Thoracic aorta (tissue), 2 donors: ENCODE measurements at places on chromosomes 7 and 10.

DNA sequence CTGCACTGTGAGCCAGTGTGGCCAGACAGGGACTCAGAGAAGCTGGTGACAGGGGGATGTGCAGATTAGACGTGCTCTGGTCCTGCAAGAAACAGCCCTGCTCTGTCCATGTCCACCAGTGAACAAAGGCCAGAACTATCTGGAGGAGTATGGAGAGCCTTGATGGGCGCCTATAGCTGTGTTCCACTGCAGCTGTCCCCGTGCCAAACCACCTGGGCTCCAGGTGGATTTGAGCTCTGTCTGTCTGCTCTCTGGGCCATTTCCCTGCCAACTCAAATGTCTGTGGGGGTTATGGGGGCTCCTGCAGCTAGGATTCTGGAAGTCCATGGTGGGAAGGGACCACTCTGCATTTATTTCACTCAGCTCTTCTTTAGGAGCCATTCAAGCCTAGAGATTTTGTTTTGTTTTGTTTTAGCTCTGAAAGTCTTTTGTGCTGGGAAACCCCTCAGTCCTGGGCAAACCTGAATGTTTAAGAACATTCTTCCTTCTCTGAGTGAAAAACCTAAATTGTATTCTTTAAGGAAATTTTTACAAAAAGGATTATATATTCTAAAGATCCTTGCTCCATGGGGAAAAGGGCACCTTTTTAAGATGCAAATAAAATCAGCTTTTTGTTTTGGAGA is 1039.5 kb upstream of the SORCS1 start:
- DNase-seq, result no peak

- DNase-seq, result no peak
Observed at GRCh38 chr7:114832906-114833595, 88.8 kb upstream of the MDFIC start.

- no peak for DNase-seq
Observed at GRCh38 chr7:38178695-38179344, 775 bp downstream of the STARD3NL start.

DNA sequence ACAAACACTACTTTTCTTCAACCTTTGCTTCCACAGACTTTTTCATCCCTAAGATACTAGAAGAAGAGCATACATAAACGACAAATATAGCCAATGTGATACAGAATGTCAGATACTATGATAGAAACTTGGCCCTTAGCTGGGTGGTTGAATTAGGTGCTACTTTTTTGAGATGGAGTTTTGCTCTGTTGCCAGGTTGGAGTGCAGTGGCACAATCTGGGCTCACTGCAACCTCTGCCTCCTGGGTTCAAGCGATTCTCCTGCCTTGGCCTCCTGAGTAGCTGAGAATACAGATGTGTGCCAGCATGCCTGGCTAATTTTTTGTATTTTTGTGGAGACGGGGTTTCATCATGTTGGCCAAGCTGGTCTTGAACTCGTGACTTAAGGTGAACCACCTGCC is 3.5 kb downstream of the PPIA start:
- DNase-seq, result no peak

- no peak for DNase-seq
Observed at GRCh38 chr10:51170518-51171245, 96.4 kb downstream of the PRKG1 start.

DNA sequence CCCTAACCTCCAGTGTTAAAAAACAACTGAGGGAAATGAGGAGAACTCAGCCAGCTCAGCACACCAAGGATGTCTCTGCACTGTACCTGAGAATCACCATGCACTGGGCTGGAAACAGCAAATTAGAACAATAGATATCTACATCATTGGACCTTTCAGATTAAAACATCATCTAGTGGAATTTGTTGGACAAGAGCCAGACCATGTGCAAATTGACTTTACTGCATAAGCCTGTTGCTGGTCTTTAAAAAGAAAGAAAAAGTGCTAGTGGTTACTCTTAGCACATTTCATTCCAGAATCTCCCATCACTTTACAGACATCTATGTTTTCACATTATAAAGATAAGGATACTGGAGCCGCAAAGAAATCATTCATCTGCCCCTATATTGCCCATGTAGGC is 75.4 kb downstream of the FGFR2 start:
- DNase-seq, result no peak

GRCh38 chr7:128801003-128801402 is 9.2 kb downstream of the CCDC136 start:
- no peak for DNase-seq

DNA sequence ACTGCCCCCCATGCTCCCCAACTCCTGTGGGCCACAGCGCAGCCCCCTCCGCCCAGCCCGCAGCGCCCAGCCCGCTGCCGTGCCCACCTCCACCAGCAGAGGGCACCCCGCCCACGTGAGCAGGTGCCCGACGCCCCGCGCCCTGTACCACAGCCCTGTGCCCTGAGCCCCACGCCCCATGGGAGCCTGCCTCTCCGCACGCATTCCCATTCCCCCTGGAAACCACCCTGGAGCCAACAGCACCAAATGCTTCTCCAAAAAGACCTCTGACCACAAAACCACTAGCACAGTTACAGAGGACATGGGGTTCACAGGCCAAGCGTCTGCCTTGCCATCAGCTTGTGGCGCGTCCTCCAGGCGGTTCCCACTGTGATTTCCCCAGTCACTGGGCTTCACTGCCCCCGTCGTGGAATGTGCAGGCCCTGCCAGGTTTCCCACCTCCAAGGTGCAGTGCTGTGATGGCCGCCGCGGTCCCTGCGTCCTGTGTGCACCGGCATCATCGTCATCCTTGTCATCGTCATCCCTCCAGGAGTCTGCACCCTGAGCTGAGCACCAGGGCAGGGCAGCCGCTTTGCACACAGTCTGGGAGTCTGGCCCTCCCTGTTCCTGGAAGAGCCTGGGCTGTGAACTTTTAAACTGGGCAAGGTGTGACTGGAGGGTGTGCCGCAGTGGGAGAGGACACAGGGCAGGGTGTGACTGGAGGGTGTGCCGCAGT is 61.7 kb downstream of the PWWP2B start:
- DNase-seq, result no peak

DNA sequence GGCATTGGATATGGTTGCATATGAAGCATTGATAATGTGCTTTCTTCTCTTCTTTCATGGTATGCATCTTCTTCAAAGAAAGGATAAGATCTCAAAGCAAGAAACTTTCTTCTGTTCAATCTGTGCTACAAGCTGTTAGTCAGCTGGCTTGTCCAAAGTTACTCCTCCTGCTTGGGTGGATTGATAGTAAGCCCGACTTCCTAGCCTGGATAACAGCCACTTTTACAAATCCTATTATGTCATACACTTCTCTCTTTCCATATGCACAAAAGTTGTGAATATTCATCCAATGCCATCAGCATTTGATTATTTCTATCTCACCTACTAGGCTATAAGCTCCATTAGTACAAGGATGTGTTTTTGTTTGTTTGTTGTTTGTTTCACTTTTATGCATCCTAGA is 891.0 kb upstream of the SORCS1 start:
- DNase-seq, result no peak

GRCh38 chr7:87570178-87570577 is 30.5 kb downstream of the ABCB1 start:
- no peak for DNase-seq

GRCh38 chr10:66337211-66337610 is 588.6 kb upstream of the LRRTM3 start:
- DNase-seq, result no peak

GRCh38 chr7:123935436-123936381 is 10.7 kb downstream of the SPAM1 start:
- DNase-seq, result no peak

DNA sequence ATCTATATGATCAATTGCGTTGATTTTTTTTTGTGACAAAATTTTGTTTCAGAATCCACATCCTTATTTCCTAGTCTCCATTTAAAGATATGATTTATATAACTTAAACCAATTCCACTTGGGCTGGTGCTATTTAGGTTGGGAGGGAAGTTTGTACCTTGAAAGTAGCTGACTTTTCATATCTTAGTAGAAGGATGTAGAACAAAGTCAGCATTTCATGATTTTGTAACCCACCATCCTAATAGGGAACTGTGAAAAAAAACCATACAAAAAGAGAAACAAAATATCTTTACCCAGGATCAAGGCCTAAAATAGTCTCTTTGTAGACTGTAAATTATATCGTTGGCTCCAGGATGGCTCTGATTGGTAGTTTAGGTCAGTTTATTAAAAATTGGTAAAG is 8.3 kb downstream of the HECTD2 start:
- no peak for DNase-seq

DNA sequence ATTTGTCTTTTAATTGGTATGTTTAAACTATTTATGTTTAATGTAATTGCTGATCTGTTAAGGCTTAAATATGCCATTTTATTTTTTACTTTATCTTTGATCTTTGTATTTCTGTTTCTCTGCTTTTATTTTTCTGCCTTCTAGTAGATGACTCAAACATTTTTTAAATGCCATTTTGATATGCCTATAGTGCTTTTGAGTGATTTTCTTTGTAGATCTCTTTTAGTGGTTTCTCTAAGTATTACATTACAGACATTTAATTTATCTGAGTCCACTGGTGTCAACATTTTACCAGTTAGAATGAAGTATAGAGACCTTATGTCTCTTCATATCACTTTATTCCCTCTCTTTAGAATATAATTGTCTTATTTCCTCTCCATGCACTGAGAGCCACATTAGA is 32.7 kb downstream of the IL6 start:
- no peak for DNase-seq

DNA sequence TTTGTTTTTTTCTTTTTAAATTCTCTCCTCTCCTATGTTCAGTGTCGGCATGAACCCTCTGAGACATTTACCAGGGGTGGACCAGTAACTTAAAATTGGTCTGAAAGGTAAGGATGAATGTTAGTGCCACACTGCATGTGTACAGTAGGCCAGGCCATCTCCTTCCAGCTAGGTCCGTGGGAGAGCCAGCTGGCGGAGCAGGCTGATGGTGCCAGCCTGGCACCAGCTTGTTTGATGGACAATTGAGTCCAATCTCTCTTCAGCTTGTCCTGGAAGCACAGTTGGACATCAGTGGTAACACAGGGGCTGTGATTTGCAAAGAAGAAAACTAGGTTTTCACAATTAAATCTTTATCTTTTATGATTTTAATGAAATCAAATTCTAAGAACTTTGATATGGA is 136.5 kb downstream of the CNNM2 start:
- no peak for DNase-seq

DNA sequence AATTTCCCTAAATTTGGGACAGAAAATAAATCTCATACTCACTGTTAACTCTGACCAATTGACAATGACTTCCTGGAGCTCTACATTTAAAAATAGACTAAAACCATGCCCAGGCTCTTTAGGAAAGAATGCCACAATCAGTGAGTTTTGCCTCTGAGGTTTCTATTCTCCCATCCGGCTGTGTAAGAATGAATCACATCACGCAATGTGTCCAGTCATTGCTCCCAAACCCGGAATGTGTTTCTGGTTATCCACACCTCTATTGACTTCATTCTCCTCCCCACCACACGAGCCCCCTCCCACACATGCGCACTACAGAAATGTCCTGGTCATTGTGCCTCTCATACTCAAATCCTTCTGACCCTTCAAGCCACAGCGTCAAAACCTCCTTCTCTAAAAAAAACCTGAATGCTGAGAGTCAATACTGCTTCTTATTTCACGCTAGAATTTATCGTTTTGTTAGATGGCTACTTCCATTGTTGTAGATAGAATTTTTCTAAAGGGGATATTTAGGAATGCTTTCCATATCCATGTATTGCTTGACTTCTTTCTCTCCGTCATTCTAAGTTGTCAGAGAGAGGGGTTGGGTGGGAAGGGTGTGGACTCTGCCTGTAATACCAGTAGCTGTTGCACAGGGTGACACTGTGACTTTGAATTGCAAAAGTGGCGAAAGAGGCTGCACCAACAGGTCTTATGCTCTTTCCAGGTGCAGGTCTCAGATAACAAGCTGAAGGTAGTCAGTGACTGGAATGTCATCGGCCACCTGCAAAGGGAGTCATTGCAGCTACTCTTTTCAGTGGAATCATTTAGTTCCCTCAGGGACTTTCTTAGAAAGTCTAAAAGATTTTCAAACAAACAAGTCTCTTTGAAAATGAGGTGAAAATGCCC is 356.6 kb downstream of the PAXIP1 start:
- no peak for DNase-seq

- DNase-seq, result no peak
Observed at GRCh38 chr7:150323682-150324372, 482 bp upstream of the ACTR3C start.

GRCh38 chr7:2084331-2084730 is 148.4 kb downstream of the MAD1L1 start:
- DNase-seq, result no peak

- DNase-seq, result no peak
Observed at GRCh38 chr7:102468478-102469350, 3.9 kb downstream of the LRWD1 start.

- peak; percentile 28 for DNase-seq
Observed at GRCh38 chr7:30983042-30983913, 19.5 kb downstream of the GHRHR start.

DNA sequence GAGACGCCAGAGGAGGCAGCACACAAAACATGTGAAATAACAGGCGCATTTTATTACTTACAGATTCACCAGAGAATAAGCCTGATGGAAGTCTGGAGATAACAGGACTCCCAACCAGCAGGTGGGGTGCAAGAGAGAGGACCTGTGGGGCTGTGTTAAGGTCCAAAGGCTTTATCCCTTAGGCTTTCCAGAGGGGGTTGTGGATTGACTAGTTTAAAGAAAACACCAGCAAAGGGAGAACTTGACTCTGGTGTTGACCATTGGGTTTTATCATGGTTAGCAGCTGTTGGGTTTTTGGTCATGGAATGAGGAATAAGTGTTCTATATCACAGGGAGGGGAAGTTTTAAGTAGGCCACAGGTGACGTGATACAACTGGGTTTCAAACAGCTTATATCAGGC is 1.6 kb upstream of the CRPPA start:
- no peak for DNase-seq

GRCh38 chr10:111831058-111831457 is 352.5 kb downstream of the GPAM start:
- DNase-seq, result no peak

GRCh38 chr10:87887146-87887545 is 23.7 kb downstream of the PTEN start:
- DNase-seq, result no peak

DNA sequence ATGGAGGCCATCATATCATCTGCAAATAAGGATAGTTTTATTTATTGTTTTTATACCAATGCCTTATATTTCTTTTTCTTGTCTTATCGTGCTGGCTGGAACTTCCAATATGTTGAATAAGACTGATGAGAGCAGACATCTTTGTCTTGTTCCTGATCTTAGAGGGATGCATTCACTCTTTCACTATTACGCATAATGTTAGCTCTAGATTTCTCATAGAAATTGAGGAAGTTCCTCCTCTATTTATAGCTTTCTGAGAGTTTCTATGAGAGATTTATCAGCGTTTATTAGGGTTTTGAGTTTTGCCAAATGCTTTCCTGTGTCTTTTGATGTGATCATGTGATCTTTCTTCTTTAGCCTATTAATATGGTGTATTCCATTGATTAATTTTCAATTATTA is 49.3 kb downstream of the COL28A1 start:
- no peak for DNase-seq

GRCh38 chr7:296373-296945 is 6.5 kb downstream of the FOXL3 start:
- no peak for DNase-seq

- no peak for DNase-seq
Observed at GRCh38 chr10:23344241-23344841, at the start of gene C10orf67. Gene C10orf67 (minus strand): TSS chr10:23344797. CDS start chr10:23344774, 23 bp downstream.

- no peak for DNase-seq
Observed at GRCh38 chr10:116861796-116862195, 12.5 kb downstream of the ENO4 start.
